NCI-H1694 treated with DMSO at 0.1 percent for 48 hours (cell line): ENCODE measurements at places on chromosomes 12 and 14.

GRCh38 chr14:102471921-102472790 lies 37.4 kb downstream of the ANKRD9 start:
- DNase-seq: no peak

- no peak for DNase-seq
Measured at GRCh38 chr14:63656194-63656593, 14.5 kb upstream of the WDR89 start.

DNA sequence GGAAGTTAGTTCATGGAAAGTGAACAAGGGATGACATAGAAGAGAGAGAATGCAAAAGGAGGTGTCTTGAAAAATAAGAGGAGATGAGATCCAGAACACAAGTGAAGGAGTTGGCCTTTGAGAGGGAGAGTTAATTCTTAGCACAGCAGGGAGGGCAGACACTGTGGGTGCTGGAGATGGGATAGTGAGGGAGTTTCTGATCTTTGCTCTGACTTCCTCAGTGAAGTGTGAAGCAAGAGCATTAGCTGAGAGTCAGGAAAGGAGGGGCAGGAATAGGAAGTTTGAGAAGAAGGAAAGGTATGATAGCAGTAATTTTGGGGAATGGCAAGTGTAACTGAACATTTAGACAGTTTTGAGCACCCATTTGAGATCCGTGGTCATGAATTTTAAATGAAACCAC lies 75.8 kb upstream of the COCH start:
- no peak for DNase-seq

GRCh38 chr14:95495076-95495475 lies 21.4 kb downstream of the SYNE3 start:
- DNase-seq: no peak
